ENCODE measurements at places on chromosomes 5 and 9.

- DNase-seq: no peak
These were observed 319.5 kb downstream of the PIK3R1 start for GRCh38 chr5:68534956-68535520.

DNA sequence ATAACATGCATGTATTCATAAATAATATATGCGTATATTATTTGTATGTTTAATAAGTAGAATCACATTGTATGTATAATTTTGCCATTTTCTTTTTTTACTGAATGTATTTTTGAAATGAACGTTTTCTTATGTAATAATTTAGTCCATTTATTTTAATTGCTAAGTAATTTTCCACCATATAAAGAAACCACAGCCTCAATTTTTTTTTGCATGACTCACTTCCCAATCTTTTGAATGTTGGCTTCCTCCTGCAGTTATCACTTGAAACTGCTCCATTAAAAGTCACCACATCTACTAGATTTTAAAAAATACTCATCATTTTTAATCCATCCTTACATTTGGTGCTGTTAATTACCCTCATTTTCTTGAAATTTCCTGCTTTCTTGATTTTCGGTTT is 363.3 kb upstream of the MEF2C start:
- DNase-seq: no peak

DNA sequence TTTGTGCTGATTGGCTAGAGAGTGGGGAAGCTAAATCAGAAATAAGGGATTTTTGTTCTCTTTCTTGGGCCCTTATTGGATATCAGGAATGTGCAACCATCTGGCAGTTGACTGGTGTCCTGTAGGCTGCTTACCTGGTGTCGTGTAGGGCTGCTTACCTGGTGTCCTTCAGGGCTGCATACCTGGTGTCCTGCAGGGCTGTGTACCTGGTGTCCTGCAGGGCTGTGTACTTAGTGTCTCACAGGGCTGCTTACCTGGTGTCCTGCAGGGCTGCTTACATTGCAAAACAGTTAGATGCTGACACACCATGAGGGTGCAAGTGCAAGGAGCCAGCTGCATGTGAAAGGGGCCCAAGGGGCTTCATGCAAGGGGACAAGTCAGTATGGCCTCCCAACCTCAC is 249.3 kb downstream of the ICE1 start:
- DNase-seq: no peak

DNA sequence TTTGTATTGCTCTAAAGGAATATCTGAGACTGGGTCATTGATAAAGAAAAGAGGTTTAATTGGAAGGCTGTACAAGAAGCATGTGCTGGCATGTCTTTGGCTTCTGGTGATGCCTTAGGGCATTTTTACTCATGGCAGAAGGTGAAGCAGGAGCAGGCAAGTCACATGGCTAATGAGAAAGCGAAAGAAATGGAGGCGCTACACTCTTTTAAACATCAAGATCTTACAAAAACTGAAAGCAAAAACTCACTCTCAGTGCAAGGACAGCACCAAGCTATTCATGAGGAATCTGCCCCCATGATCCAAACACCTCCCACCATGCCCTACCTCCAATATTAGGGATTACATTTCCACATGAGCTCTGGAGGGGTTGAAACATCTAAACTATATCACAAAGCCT is 1458.8 kb upstream of the ACO1 start:
- no peak for DNase-seq

GRCh38 chr5:172766287-172767108 is 4.5 kb downstream of the DUSP1 start:
- no peak for DNase-seq

DNA sequence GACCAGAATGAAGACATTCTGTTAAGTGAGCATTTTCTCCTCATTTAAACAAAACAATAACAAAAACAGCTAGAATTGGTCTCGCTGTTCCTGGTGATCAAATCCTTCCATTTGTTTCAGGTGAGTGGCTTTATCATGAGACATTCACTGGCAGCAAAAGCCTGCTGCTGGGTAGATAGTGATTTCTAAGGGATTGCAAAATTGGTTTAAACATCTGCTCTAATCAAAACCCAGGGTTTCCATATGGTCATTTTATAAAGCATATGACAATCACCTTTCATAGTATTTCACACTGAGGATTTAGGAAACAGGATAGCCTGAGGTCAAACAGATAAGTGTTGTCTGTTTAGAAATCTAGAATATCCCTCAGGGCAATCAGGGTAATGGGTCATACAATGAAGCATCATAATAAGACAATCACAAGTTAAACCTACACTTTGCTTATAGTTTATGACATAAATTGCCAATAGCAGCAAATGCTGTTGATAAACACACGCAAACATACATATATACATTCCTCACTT is 769.6 kb upstream of the C9orf72 start:
- DNase-seq: no peak

DNA sequence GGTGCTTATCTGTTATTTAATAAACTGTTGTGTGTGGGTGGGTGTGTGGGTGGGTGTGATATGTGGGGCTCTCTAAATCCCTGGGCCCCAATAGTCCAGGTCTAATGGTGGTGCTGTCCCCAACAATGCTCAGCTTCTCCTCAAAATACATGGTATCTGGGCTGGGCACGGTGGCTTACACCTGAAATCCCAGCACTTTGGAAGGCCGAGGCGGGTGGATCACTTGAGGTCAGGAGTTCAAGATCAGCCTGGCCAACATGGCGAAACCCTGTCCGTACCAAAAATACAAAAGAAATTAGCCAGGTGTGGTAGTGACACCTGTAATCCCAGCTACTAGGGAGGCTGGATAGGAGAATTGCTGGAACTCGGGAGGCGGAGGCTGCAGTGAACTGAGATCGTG is 4.5 kb upstream of the ORM1 start:
- DNase-seq: no peak

- DNase-seq: no peak
These were observed 129.8 kb downstream of the TMEM174 start for GRCh38 chr5:73302797-73303147.

GRCh38 chr5:51203598-51203997 is 179.7 kb upstream of the ISL1 start:
- no peak for DNase-seq

- DNase-seq: no peak
These were observed 169.4 kb downstream of the PAPPA start for GRCh38 chr9:116323012-116323411.

DNA sequence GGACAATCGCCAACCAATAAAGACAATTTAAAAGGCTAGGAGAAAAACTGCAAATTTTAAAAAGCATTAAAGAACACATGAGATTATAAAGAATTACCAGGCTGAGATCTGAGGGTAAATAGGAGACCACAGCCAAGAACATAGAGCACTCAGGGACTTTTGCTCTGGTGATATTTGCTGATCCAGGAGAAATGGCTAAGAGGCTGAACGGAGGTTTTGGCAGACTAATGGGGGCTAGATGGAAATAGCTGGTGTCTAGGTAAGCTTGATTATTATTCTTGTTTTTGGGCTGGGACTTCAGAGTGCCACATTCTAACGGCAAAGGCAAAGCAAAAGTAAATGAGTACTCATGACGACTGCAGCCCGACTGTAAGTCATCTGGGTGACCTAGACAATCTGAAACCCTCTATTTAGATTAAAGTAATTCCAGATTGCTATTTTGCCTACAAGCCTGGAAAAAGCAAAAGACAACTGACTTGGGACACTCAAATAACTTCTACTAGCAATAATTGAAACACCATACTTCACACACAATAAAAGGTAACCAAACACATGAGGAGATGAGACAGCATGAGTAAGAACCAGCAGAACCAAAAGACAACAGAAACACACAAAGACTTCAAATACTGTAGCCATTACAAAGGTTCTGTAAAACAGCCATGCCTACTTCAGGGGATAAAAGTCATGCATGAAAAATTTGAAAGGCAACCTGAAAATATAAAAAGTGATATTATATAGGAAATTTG is 68.8 kb downstream of the JAKMIP2 start:
- DNase-seq: no peak

- DNase-seq: no peak
These were observed 335 bp downstream of the GALNT12 start for GRCh38 chr9:98807814-98808195.

DNA sequence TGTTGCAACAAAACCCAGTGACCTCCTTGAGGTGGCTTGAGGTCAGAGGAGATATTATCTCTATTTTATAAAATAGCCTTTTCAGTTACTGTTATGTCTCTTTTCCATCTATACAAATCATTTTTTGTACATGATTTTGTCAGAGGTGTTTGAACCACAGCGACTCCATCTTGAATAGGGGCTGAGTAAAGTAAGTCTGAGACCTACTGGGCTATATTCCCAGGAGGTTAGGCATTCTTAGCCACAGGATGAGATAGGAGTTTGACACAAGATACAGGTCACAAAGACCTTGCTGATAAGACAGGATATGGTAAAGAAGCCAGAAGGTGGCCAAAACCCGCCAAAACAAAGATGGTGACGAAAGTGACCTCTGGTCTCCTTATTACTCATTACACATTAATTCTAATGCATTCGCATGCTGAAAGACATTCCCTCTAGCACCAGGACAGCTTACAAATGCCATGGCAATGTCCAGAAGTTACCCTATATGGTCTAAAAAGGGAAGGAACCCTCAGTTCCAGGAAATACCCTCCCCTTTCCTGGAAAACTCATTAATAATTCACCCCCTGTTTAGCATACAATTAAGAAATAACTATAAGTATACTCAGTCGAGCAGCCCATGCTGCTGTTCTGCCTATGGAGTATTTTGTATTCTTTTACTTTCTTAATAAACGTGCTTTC is 283.9 kb upstream of the ISL1 start:
- no peak for DNase-seq

DNA sequence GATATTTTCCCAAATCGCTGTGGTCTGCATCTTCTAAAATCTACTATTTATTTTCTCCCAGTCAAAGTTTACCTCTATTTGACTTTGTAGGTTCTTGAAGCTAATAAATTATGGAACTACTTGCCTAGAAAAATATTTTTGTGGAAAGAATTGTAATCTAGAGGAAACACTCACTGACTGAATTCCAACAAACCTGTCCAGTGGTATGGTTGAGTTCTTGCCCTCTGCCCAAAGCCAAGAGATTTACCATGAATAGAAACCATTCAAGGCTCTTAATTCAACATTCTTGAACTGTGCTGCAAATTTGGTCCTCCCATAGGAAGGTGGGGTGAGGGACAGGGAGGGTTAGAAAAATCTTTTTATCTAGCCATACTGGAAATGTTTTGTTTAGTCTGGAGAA is 233.9 kb upstream of the MAP3K1 start:
- DNase-seq: no peak

DNA sequence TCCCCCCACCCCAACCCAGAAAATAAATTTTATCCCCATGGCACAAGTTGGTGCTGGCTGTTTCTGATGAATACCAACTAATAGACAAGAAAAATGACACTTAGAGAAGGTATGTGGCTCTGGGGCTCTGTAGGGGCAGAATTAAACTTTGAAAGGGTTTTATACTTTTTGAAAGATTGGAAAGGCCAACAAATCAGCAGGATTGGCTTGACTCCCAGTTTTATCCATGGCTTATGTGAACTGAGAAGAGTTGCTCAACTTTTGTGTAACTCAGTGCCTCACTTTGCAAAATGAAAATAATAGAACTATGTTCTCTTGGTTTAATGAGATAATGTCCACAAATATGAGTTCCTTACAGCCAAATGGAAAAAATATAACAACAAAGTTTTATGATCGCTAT is 288.9 kb upstream of the KIF2A start:
- DNase-seq: no peak

- DNase-seq: no peak
These were observed 209.2 kb downstream of the DIRAS2 start for GRCh38 chr9:90433398-90433941.

- no peak for DNase-seq
These were observed 19.9 kb downstream of the CDC26 start for GRCh38 chr9:113255438-113255837.

DNA sequence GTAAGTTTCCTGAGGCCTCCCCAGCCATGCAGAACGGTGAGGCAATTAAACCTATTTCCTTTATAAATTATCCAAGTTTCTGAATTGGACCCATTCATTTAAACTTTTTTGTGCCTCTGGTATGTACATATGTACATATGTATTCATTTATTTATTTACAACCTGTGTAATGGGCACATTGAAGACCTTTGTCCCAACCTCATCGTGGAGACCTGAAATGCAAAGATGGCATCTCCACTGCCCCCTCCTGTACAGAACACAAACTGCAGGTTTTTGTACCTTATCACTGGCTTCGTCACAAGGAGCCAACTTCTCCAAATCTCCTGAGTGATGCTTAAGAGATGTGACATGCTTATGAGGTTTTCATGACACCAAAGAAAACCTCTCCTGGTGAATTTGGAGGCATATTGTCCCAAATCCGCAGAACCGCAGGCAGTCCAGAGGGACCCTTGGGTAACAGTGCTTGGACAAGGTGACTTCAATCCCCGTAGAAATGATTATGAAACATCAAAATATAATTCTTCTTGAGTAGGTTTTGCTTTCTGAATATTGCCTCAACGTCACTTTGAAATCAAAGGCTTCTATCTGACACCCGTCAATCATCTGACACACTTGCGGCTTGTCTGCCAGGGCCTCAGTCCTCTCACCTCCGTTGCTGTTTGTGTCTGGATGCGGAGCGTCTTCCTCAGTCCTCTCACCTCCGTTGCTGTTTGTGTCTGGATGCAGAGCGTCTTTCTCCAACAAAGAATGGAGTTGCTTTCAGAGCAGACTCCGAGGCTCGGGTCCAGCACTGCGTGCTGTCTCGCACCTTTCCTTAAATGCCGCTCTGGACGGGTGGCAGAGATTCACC is 135.0 kb upstream of the IRX4 start:
- DNase-seq: no peak

DNA sequence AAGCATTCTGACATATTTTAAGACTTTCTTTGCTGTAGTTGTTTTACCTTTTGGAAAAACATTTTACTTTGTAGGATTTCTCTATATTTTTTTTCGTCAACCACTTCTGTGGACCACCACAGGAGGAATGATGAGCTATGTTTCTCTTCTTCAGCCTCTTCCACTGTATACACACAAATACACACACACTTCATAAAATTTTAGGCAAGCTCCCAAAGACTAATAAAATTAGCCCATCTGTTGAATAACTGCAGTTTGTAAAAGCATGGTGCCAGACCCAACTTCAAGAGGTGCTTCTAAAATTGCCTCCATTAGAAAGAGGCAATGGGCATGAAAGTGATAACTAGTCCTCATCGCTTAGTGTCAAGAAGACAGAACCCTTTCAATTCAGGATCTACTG is 4.1 kb upstream of the CEP120 start:
- DNase-seq: no peak
